NCI-H446 treated with DMSO at 0.1 percent for 48 hours (cell line): ENCODE measurements at places on chromosomes 2 and 18.

DNA sequence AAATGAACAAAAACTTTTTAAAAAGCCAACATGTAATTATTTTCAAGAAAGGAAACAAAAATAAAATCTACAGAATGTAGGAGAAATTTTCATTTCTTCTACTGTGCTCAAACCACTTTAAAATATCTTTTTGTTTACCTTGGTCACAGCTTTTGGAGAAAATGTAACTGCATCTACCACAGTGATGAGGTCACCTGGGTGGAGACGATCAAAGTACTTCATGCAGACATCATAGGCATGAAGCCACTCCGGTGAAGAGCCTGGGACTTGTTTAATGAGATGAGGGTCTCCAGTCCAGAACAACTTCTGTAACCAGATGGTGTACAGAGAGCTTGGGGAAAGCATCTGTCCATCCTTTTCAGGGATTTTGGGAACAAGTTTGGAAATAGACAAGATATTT, 285.8 kb downstream of the NBAS start:
- no peak for DNase-seq

DNA sequence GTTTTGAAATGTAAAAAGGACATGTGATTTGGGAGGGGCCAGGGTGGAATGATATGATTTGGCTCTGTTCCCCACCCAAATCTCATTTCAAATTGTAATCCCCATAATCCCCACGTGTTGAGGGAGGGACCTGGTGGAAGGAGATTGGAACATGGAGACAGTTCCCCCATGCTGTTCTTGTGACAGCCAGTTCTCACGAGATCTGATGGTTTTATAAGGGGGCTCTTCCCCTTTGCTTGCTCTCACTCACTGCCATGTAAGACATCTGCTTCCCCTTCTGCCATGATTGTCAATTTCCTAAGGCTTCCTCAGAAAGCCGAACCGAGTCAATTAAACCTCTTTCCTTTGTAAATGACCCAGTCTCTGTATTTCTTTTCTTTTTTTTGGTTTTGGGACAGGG, 39.2 kb downstream of the FECH start:
- no peak for DNase-seq

GRCh38 chr18:31929273-31929672, 13.7 kb downstream of the TRAPPC8 start:
- no peak for DNase-seq

- no peak for DNase-seq
Measured at GRCh38 chr2:43010438-43011157, 215.8 kb downstream of the ZFP36L2 start.

- DNase-seq = no peak
Measured at GRCh38 chr18:25136416-25137196, 215.4 kb downstream of the ZNF521 start.

DNA sequence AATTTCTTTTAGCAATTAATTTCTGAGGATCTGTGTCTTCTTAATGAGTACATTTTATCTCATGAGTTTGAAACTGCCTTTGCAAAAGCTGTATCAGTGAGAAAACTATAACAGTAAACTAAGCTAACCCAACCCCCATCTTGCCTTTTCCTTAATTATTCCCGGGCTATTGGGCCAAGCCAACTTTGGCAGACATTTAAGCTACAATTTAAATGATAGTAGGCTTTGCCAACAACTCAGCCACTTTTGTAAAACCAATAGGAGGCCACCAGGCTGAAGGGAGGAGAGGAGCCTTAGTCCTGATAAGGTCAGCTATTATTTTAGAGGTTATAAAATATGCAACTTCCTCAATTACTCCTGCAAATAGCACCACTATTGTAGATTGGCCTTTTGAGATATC, 218.0 kb upstream of the KCNJ3 start:
- peak; percentile 54 for DNase-seq

DNA sequence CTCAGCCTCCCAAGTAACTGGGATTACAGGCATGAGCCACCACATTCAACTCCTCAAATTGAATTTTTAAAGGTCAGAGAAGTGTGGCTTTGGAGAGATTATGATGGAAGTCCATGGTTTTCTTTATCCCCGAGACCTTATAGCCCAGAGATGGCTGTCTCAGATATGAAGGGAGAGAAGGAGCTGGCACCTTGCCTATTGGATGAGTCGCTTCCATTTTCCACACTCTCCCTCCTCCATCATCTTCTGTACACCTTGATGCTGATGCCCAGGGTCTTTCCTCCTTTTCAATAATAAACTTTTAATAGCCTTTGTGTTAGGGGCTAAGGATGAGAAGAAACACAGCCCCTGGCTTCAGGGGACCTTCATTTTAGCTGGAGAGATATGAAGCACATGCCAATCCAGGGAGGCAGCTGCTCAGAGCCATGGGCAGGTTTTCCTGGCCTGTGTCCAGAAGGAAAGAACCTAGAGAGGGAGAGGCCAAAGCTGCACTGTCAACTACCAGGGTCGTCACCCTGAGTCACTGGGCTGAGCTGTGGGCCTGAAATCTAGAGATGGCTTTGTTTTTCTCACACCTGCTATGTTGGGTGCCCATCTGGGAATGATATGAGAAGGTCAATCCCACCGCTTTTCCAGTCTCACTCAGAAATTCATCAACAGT, 146.0 kb upstream of the SERTAD2 start:
- no peak for DNase-seq

DNA sequence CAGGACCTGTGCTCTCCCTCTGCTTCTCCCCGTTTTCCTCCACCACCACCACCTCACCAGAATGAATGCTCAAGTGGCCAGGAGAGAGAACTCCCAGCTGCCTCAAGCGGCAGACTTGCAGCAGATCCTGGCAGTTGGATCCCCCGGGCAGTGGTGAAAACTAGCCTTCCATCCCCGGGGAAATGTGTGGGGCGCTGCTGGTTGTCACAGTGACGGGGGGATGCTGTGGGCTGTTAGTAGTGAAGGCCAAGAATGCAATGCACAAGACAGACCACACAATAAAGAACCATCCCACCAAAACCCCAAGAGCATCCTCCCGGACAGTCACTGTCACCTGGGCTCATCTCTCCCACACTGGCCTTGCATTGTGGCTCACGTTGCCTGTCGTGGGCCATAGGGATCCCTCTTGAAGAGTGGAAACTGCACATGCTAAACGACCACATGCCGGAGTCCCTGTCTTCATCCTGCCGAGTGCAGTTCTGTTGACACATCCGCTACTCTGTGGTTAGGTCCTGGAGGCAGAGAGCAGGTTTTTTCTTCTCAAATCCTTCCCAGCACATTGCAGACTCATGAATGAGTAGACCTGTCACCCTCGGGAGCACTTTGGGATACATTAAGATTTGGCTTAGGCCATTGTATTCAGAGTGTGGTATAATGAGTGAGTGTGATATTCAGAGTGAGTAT, 13.5 kb downstream of the SPATA3 start:
- DNase-seq = no peak

- no peak for DNase-seq
Measured at GRCh38 chr18:57243624-57244179, 96.8 kb downstream of the BOD1L2 start.

DNA sequence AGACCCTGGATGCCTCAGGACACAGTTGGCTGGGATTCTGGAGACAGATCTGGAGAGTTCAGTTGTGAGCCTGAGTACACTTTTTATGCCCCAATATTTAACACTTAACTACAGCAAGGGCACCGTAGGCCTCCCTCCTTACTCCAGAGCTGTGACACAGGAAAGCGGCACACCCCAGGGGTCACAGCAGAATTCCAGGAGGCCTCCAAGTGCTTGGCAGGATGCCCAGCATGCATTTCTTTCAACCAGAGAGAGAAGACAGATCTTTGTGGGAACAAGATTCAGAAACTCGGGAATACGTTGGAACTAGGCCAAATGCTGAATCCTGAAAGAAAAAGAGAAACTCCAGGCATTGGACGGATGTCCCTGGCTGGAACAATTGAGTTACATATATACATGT, 199.2 kb upstream of the NT5C1B start:
- no peak for DNase-seq

GRCh38 chr2:100422320-100423055, 5.0 kb upstream of the CHST10 start:
- no peak for DNase-seq

- DNase-seq = no peak
Measured at GRCh38 chr2:210539035-210539434, 17.4 kb upstream of the CPS1 start.

DNA sequence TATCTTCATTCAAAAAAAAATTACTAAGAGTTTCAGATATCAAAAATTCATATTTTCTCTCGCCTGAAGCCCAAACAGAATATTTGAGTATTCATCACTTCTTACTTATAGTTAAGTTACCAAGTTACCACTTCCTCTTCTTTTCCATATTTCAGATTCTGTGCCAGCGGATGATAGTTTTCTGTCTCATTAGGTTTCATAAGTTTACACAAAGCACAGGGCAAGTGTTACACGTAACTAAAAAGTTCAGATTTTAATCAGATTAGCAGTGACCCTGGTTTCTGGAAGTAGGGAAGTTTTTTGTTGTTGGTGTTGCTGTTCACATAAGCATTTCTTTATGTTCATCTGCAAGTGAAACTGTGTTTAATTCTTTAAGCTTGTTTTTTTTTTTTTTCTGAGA, 10.2 kb downstream of the AFTPH start:
- no peak for DNase-seq

- DNase-seq = no peak
Measured at GRCh38 chr2:156909983-156910382, 347.5 kb upstream of the GALNT5 start.

- no peak for DNase-seq
Measured at GRCh38 chr18:26322890-26323653, 96.8 kb downstream of the TAF4B start.

DNA sequence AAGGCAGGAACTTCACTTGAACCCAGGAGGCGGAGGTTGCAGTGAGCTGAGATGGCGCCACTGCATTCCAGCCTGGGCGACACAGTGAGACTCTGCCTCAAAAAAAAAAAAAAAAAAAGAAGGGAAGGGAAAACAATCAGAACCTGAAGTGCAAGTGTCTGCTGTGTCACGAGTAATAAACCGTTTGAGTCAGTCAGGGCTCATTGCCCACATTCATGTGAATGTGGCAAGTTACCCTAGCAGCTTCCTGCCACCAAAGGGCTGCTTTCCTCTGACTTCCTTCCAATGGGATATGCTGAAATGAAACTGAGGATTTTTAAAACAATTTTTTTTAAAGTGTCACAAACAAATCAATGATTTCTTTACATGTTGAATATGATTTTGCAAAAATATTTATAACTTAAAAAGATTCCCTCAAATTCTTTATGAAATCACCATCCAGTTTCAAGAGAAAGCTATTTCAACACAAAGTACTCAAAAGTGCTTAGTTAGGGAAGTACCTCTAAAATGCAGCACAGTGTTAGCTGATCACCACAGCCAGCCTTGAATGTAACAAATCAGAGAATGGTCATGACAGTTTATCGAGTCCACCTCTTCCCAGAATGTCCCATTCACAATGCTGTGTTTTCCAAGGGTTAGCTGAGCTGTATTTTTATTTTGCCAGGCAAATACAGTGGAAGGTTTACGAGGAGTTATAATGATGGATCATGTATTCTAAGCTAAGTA, 36.4 kb downstream of the WDSUB1 start:
- DNase-seq = no peak

DNA sequence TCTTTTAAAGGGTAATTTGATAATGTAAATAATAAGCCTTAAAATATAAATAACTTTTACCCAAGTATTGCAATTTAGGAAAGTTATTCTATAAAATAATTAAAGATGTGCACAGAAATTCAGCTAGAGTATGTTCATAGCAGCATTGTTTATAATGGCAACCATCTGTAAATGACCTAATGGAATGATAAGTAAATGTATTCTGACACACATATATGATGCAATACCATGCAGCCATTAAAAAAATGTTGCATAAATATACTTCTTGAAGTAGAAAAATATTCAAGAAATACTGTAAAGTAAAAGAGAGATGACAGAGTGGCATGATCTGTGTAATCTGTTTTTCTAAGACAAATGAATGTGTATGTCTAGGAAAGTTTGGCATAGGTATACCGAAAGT, 545.7 kb downstream of the ZEB2 start:
- no peak for DNase-seq

GRCh38 chr18:41226186-41226585, 728.8 kb upstream of the PIK3C3 start:
- no peak for DNase-seq

- DNase-seq = no peak
Measured at GRCh38 chr2:173962583-173963110, 2.5 kb downstream of the SP3 start.

DNA sequence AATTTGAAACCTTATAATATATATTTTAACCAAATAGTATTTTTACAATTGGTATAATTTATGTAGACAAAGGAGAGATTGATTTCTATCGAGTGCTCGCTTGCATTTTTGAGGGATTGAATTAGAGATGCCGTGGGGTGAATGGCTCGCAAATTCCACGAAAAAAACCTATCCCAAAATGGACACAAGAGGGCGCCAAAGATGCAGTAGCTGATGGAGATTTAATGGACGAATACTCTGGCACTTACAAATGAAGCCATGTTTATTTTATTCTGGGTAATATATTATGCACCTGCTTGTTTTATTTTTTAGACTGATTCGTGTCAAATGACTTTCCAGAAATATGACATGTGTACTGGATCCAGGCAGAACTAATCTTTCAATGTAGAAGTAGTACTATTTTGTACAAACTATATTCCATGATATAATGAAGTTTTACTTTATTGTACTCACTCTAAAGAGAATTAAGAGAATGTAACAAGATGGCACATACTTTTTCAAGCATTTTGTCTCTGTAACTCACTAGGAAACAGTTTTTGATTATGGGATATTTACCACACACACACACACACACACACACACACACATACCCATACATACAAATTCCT, 505.4 kb downstream of the PLCL1 start:
- DNase-seq = peak; percentile 7

GRCh38 chr2:219205165-219205538, 1.4 kb upstream of the ZFAND2B start:
- no peak for DNase-seq

- no peak for DNase-seq
Measured at GRCh38 chr18:22613788-22614187, 196.1 kb upstream of the CTAGE1 start.

GRCh38 chr2:157808421-157808820, 67.7 kb downstream of the ACVR1 start:
- DNase-seq = peak; percentile 31

GRCh38 chr2:177612659-177613058, 220.1 kb downstream of the AGPS start:
- DNase-seq = no peak

DNA sequence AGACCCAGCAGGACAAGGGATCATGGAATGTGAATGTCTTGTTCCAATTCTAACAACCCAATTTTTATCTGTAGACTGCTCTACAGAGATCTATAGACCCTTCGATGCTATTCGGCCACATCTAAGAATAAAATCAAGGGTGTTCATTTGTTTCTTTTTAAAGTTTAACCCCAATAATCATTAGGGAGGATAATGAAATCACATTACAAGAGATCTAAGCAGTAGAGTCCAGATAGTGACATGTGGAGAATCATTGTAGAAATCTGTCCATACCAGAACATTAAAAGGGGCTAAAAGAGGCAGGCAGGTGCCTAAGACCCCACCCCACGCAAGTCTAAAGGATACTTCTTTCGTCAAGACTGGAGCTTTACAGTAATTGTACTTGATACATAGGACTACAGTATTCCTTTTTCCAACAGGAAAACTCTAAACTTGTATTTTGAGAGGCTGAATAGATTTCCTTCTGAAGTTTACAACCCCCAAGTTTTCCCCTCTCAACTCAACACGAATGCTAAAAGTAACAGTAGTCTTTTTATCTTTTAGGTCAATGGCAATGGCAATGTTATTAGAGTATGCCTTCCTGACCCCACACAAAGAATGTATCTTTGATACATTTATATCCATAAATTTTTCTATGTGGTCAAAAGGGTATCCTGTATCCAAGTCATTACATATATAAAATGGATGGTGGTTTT, 183.7 kb downstream of the TCF4 start:
- DNase-seq = no peak

- no peak for DNase-seq
Measured at GRCh38 chr2:234414596-234414995, 82.3 kb downstream of the ARL4C start.
